ENCODE measurements at places on chromosomes 4 and X. TPM values are rescaled to one million over a fixed set of nuclear protein-coding genes. Genes with fewer than 3 reads are reported as not detected.

GRCh38 chrX:110675886-110676285 is 119.7 kb downstream of the CHRDL1 start:
- no peak for DNase-seq

DNA sequence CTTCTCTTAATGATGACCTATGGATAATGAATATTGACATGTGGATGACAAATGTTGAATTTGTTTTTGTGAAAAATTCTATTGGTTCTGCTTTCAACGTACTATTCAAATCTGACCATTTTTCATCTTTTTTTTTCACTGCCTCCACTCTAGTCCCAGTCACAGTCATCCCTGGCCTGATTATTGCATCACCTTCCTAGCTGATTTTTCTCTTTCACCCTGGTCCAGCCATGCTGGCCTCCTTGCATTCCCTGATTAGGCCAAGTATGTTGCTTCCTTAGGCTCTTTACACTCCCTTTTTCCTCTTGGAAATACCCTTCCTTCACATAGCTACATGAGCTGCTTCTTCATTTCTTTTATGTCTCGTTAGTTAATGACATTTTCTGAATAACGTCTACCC is 58.1 kb upstream of the MAP9 start:
- DNase-seq, result no peak

DNA sequence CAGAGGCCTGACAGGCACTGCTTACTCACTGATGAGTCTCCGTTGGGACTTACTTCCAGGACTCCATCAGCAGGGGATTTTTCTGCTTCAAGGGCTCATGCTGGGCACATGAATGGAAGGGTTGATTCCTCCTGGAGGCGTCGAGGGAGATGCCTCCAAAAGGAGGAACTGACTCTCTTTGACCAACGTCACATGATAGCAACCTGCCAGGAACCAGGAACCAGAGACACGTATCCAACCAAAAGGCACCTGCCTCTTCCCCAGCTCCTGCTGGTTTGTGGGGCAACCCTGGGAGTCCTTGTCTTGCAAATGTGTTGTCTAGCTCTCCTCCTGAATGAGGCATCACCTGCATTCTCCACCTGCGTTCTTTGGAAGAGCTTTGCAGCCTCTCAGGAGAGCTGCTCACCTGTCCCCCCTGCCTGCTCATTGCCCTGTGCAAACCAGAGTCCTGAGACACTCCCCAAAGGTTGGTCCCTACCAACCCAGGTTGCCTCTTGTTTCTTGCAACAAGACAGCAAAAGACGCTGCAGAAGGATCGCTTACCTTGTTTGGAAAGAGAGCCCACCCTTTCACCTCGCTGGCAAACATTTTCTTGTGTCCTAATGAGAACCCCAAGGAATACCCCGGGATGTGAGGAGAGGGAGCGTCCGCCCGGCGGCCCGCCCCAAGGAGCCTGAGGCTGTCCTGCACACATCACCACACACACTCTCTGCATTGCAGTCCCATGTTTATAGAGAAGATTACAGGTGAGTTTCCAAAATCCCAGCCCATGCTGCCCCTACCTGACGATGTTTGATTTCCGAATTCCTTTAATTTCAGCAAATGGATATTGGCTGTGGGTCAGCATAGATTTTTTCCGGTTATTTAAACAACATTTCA is 30.5 kb upstream of the SHOX start:
- DNase-seq, result no peak

DNA sequence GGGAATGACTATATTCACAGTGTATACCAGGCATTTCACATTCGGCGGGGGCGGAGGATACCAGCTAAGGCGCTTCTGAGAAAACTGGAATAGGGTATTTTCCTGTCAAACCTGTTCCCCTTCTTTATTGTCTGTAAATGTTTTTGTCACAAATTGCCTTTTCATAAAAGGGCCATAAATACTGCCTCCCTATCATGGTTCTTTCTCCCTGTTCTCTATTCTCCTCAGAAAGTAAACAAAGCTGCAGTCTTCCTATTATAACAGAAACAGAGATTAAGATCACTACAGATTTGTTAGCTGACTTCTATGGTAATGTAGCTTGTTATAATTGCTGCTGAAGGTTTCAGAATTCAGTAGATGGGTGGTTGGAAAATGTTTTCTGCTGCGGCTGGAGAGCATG is 32.2 kb downstream of the MID2 start:
- DNase-seq, result no peak

DNA sequence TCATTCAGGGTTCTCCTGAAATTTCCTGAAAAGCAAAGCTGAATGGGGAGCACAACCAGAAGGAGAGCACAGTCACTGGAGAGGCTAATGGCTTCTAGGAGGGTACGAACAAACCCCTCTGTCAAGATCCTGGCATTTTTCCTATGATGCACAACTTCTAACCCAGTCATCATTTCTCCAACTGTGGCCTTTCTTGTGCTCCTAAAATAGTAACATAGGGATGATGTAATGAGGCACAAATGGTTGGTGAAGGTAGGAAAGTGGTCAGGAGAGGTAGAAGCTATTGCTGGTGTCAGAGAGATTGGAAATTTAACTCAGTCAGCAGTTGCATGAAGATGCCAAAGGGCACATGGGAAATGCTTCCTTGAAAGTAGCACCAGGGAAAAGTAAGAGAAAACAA is 52.7 kb downstream of the SLC10A7 start:
- no peak for DNase-seq

Gene PGRMC1
- total RNA-seq, result 96.7 TPM

All from transverse colon (tissue), 4 donors.